Liver (tissue), 10 donors: ENCODE measurements at places on chromosomes 2 and 18. TPM values are rescaled to one million over a fixed set of nuclear protein-coding genes. Genes with fewer than 3 reads are reported as not detected.

DNA sequence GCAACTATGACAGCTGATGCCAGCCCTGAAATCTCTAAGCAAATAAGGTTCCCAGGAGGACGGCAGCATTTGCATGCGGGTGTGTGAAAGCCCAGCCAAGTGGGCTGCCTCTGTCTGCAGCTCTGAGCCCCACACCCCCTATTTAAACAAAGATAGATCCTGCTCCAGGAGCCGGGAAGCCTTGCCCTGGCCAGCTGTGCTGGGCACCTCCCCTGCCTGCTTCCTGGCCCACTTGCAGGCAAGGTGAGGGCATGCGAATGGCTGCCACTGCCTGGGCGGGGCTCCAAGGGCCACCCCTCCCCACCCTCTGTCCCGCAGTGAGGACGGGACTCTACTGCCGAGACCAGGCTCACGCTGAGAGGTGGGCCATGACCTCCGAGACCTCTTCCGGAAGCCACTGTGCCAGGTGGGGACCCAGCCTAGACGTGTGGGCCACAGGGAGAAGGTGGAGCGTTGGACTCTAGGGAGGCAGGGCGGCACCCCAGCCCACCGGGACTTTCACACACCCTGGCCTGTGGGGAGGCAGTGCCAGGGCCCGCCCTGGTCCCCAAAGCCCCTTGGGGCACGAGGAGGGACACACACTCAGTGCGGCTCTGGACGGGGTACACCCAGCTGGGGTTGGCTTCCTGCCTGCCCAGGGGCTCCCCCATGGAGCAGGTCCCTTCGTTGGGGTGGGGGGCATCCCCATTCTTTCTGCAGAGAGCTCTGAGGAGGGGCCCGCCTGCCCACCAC is at the start of gene ANO7:
ANO7 (plus strand) TSS at position 317 of the 732 bp plus-strand sequence. CDS start 1,387 bp downstream, outside the sequence.
- no peak within 1 kb of the TSS for H3K27ac ChIP-seq
- H3K4me3 ChIP-seq, result no peak within 1 kb of the TSS
- no peak for DNase-seq
- no peaks in the 10 kb centered on the region for H3K27me3 ChIP-seq
- H3K4me1 ChIP-seq, result no peaks in the 10 kb centered on the region

GRCh38 chr18:75482880-75483279 is 55.4 kb upstream of the SMIM21 start:
- no peak overlapping the region for H3K27ac ChIP-seq
- no peaks in the 10 kb centered on the region for H3K4me1 ChIP-seq
- DNase-seq, result no peak

DNA sequence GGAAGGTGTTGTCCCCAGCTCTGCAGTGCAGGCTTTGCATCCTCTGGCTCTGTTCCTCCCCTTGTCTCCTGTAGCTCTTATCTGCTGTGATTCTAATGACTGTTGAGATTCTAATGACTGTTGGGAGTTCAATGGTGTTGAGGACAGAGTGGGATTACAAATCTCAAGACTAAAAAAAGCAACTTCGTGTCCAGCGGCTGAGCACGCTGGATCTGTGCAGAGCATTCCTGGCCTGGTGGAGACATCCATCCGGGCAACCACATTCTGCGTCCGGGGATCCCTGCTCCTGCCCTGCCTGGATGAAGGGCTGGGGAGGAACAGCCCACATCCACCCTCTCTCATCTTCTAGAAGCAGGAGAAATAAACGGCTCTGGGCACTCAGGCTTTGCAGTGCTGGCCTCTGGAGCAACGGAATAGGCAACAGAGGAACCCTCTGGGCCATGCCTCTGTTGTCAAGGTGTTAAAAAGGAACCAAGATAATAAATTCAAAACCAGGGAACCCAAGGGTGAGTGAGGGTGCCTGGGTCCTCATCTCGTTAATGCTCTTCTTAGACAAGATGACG is 106.7 kb upstream of the ASB18 start:
- H3K4me1 ChIP-seq, result no peaks in the 10 kb centered on the region
- no peak overlapping the region for H3K27ac ChIP-seq
- DNase-seq, result no peak
- peaks cover 2% of the 10 kb centered on the region for H3K27me3 ChIP-seq

- DNase-seq, result no peak
- no peaks in the 10 kb centered on the region for H3K4me1 ChIP-seq
- H3K27ac ChIP-seq, result no peak overlapping the region
- no peak overlapping the region for H3K4me3 ChIP-seq
Observed at GRCh38 chr2:3642521-3643215, 15.3 kb upstream of the ALLC start.

DNA sequence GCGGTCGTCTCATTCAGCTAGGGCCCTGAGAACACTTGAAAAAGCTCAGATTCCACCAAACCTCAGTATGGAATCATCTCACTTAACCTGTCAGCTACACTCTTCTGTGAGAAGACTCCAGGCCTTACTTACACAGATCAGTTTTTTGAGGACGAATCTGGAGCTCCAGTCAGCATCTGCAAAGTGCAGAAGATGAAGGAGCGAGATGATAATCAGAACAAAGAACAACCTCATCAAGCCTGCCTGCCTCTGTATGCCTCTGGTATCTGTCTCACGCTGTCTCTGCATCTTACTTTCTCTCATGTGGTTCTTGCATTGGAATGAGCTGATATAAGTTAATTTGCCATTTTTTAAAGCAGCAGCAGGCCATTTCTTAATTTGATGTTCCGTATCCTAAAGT is 444.1 kb upstream of the LRATD1 start:
- no peaks in the 10 kb centered on the region for H3K4me1 ChIP-seq
- no peaks in the 10 kb centered on the region for H3K27me3 ChIP-seq
- DNase-seq, result no peak
- no peaks in the 10 kb centered on the region for H3K36me3 ChIP-seq
- no peak overlapping the region for H3K4me3 ChIP-seq

- H3K36me3 ChIP-seq, result no peaks in the 10 kb centered on the region
- DNase-seq, result no peak
- no peaks in the 10 kb centered on the region for H3K27me3 ChIP-seq
- no peak overlapping the region for H3K4me3 ChIP-seq
- H3K4me1 ChIP-seq, result no peaks in the 10 kb centered on the region
- no peak overlapping the region for H3K27ac ChIP-seq
Observed at GRCh38 chr2:1690056-1690775, 54.1 kb downstream of the PXDN start.

The HDHD2 gene
- polyA plus RNA-seq, result 18.1 TPM

The CHRND gene
- not detected for polyA plus RNA-seq

The GALNT5 gene
- polyA plus RNA-seq, result not detected
